ENCODE measurements at places on chromosomes 13 and 19. TPM values are rescaled to one million over a fixed set of nuclear protein-coding genes. Genes with fewer than 3 reads are reported as not detected.

GRCh38 chr13:33994826-33995502 lies 177.0 kb downstream of the RFC3 start:
- DNase-seq: no peak
- no peak overlapping the region for H3K4me3 ChIP-seq
- no peaks in the 10 kb centered on the region for H3K36me3 ChIP-seq
- H3K27me3 ChIP-seq: no peaks in the 10 kb centered on the region
- H3K4me1 ChIP-seq: no peaks in the 10 kb centered on the region

GRCh38 chr19:18091217-18091608 lies 4.5 kb upstream of the IL12RB1 start:
- H3K4me3 ChIP-seq: no peak overlapping the region
- H3K4me1 ChIP-seq: no peaks in the 10 kb centered on the region
- H3K27ac ChIP-seq: no peak overlapping the region
- H3K27me3 ChIP-seq: no peaks in the 10 kb centered on the region

- H3K4me3 ChIP-seq: no peak overlapping the region
- no peak overlapping the region for H3K27ac ChIP-seq
- no peaks in the 10 kb centered on the region for H3K36me3 ChIP-seq
- DNase-seq: no peak
- no peaks in the 10 kb centered on the region for H3K4me1 ChIP-seq
These were observed 596.5 kb upstream of the KLF12 start for GRCh38 chr13:74730556-74731331.

ATP4B gene
- not detected for total RNA-seq

KASH5 gene
- not detected for total RNA-seq

SYCN gene
- not detected for total RNA-seq

NCCRP1 gene
- not detected for total RNA-seq

ZNF723 gene
- not detected for total RNA-seq

CEACAM21 gene
- not detected for total RNA-seq
